Glutamatergic neuron (in vitro differentiated cells): ENCODE measurements at places on chromosomes 6 and 20.
A peak's percentile ranks its signal among the peaks of the same experiment; 100 is the strongest.

DNA sequence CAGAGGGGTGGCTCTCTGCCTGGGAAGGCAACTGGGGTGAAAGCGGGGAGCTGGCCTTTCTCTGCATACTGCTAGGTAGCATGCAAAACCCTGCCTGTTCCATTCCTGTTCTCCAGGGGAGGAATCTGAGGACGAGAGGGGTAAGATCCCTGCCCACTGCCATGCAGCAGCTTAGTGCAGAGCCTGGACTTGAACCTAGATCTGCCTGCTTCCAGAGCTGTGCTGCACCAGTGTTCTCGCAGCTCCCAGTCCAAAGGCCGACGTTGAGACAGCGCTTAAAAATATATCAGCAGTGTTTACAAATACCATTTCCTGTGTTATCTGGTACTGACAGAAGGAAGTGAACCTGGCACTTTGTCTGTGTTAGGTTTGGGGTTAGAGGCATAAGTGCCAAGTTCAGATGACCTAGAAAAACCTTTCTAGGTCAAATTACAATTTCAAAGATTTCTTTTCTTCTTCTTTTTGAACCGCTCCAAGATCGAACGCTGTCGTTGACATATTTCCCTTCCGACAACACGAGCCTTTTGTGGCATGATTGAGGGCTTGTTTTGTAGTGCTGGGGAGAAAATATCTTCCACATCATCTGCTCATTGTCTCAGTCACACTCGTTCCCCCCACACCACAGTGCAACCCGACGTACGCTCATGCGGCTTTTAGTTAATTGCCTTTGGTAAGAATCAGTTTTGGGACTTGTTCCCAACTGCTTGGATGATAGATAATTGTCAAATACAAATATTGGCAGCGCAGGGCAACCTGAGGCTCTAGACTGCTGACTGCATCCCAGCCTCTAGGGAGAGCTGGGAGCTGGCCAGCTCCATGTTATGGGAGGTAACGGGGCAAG lies 44.6 kb downstream of the TOX2 start:
- no peak for DNase-seq

- no peak for DNase-seq
Measured at GRCh38 chr6:166221040-166221439, 53.4 kb upstream of the TBXT start.

- no peak for DNase-seq
Measured at GRCh38 chr6:68633281-68633971, 1.7 kb upstream of the ADGRB3 start.

GRCh38 chr6:37381579-37381978 lies 27.8 kb downstream of the RNF8 start:
- peak; percentile 27 for DNase-seq

- no peak for DNase-seq
Measured at GRCh38 chr20:37323985-37324384, 22.0 kb upstream of the SRC start.

- DNase-seq = no peak
Measured at GRCh38 chr20:4795394-4795793, 73.7 kb downstream of the PRND start.

GRCh38 chr6:88574651-88575050 lies 388.8 kb downstream of the RNGTT start:
- no peak for DNase-seq

- no peak for DNase-seq
Measured at GRCh38 chr20:32189123-32189410, 18.5 kb downstream of the PLAGL2 start.

GRCh38 chr6:144314003-144314485 lies 28.9 kb downstream of the UTRN start:
- DNase-seq = no peak

- DNase-seq = peak; percentile 81
Measured at GRCh38 chr6:38493931-38494547, 145.7 kb downstream of the BTBD9 start.
